Fibroblast of mammary gland (primary cell): ENCODE measurements at places on chromosomes 3 and 15.

DNA sequence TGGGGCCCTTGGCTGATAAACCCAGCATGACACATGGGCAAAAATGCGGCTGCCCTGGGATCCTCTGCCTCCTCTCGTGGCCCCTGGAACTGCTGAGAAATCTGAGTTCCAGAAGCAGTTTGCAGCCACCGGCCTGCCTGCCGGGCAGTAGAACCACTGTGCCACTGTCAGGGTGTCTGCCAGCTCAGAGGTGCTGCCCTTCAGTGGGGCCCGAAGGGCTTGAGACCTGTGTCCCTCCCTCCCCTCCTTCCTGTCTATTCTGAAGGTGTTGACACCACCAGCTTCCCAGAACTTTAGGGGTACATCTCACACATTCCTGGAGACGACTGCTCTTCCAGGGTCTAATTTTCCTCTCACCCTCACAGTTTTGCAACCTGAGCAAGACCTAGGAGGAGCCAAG lies 88.2 kb upstream of the POMGNT2 start:
- DNase-seq = no peak

DNA sequence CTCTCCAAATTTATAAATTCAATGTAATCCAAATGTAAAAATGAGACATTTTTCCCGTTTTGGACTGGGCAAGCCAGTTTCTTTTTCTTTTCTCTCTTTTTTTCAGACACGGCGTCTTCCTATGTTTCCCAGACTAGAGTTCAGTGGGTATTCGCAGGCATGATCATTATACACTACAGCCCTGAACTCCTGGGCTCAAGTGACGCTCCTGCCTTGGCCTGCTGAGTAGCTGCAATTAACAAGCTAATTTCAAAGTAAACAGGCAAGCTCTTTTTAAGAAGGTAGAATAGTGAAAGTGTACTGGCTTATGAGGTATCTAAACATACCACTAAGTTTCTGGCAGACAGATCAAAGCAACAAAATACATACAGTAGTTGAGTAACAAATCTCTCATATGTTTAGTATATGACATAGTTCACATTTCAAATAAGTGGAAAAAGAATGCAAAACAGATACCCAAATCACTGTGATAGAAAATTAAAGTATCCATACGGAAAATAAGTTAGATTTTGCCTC lies 13.5 kb downstream of the HIGD1A start:
- no peak for DNase-seq

DNA sequence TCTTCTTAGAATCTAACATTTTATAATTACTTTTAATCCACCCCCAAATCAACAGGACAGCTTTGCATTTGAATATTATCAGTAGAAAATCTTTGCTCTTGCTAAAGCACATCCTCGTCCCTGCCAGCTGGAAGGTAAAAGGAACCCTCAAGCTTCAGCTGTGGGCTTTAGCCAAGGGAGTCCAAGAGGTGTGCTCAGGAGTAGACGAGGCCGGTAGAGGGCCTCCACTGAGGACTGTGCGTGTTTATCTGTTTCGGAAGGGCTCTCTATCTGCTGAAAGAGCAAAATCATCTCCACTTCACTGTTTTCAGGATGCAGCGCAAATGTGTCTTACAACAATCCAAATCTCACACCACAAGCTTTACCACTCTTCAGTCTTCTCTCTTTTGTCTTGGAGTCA lies 257.4 kb upstream of the IL12A start:
- DNase-seq = no peak

DNA sequence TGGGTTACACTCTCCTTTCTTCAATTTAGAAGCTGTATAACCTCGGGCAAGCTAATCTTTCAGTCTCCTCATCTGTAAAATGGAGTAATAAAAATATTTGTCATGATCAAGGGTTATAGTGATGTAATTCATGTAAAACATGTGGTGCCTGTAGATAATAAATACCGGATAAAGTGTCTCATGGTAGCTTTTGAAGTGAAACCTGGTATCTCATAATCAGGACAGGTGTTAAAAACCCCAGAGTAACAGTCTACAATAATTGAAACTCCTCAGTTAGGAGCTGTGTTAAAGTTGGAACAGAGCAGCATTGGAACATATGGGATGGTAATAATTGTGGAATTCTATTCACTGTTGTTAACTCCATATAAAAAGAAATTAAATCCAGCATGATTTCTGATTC lies 884 bp upstream of the KNL1 start:
- no peak for DNase-seq

- DNase-seq = no peak
Measured at GRCh38 chr3:31370380-31370666, 162.4 kb upstream of the STT3B start.

DNA sequence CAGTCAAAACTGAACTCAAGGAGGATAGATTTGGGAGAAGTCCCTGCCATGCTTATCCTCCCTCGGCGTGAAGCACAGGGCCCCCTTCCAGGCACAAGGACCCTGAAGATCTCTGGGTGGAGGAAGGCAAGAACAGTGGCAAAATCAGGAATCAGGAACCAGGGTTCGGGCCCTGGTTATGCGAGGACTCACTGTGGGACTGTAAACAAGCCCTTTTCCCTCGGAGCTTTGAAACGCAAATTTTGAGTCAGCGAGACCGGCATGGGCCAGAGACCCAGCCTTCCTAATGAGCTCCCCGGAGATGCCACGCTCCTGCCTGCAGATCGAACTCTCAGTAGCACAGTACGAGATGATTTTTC lies 70.1 kb downstream of the SLC12A8 start:
- DNase-seq = no peak
